ENCODE measurements at places on chromosomes 11 and 22. TPM values are rescaled to one million over a fixed set of nuclear protein-coding genes. Genes with fewer than 3 reads are reported as not detected.
A peak's percentile ranks its signal among the peaks of the same experiment; 100 is the strongest.

DNA sequence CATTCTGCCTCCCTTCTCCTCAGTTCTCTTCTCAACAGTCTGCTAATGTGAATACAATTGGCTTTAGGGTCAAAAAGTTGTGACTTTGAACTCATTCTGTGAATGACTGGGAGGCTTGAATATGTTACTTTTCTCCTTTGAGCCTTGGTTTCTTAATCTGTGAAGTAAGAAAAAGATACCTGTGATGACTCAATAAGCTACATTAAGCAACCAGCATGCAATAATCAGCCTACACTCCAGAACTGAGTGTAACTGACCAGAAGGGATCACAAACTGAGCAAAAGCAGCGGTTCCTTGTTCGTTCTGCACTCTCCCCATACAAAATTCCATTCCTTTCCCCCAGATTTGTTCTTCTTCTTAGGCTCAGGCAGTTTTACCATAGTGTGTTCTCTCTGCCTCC is 23.4 kb downstream of the ZNF202 start:
- no peak for DNase-seq

The INCENP gene
- total RNA-seq = 26.9 TPM

DNA sequence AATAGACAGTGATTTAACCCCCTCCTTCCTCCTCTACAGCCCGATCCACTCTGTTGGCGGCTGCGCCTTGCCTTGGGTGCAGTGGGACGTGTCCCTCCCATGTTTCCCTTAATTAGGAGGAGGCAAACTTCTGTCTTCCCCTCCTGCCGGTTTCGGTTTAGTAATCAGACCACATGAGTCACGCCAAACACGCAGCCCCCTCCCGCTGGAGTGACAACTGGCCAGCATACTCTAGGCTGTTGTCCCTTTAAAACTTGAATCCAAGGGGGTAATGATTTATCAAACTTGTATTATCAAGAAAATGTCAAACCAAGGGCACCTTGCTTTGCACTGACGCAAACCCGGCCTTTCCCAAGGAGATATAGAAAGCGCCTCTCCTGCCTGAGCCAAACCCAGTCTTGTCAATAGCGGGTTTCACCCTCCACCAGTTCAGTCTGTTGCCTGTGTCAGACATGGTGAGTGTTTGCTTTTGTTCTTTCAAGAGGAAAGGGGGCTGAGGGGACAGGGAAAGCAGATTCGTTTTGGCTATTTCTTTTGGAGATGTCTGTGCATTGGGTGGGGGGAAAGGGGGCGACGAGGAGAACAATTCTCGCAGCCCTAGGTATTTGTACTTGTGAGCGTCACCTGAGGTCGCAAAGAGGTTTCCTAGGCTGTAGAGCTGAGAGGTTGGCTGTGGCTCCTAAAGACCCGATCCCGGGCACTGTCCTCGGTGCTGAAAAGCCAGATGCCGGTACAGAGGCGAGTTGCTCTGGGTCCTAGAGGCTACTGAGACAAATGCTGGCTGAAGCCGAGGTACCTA is at the start of gene SLC6A5:
Gene SLC6A5 (plus strand): TSS at position 388 of the 799 bp plus-strand sequence. CDS start 65 bp downstream, at position 453.
- DNase-seq = peak; percentile 19

The SLC22A8 gene
- not detected for total RNA-seq

DNA sequence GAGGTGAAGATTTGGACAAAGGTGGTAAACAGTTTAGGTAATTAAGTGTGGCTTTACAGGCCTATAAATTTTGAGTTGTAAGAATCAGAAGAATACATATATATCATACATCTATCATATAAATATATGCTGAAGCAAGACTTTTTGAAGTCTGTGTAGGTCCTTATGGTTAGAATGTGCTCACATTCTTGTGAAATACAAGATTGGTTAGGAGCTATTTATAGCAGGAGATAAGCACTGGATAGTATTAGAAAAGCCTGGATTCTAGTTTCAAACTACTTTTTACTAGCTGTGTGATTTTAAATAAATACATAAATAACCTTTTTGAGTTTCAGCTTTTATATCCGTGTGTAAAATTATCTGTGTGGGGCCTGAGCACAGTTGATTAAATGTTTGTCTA is 42.3 kb downstream of the ANKRD42 start:
- DNase-seq = peak; percentile 53

The TRIM44 gene
- 104 TPM for total RNA-seq

DNA sequence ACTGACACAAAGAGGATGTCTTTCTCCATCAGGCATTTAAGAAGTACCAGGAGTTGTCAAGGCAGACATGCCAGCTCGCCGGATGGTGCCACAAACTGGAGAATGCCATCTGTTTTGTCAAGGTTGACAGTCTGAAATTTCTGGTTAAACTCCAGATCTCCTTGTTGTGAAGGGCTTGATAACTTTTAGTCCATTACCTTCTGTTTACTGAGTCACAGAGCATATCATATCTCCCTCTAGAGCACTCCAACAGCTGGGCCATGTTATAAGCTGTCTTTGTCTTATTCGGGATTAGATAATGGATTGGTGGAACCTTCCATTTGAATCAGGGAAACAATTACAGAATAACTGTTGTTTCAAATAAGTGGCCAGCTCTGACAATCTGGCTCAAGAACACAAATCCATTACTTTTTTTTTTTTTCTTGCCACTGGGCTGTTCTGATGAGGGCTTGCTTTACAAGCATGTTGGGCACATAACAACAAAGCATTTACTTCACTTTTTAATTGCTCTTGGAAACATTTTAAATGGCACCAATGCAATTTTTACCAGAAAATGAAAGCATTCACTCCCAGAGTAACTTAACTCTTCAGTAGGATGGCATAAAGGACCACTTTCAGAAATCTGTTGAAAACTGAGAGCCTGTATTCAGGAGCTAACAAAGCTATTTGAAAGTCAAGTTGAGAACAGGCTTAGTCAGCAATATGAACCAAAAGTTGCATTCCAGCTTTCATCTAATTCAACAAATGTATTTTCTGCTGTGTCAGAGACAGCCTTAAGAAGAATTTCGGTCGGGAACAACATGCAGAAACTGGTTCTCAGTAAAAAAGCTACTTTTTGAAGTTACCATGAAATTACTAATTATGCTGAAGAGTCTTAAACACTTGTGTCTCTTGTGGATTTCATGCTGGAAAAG is 227.6 kb upstream of the PITPNB start:
- DNase-seq = no peak

GRCh38 chr11:63490551-63491239 is at the start of gene PLAAT5:
Gene PLAAT5, minus strand, starts transcription at chr11:63491167. Its CDS starts 133 bp downstream, at chr11:63491034.
- DNase-seq = no peak
